ENCODE measurements at places on chromosomes 11 and 22. TPM values are rescaled to one million over a fixed set of nuclear protein-coding genes. Genes with fewer than 3 reads are reported as not detected.

The CCDC188 gene
- 6.4 TPM for total RNA-seq

The CCDC87 gene
- 0.28 TPM for total RNA-seq

The MUC5AC gene
- total RNA-seq = not detected

The PGA5 gene
- not detected for total RNA-seq

The ENTHD1 gene
- not detected for total RNA-seq

The MUC15 gene
- not detected for total RNA-seq

The MIOX gene
- total RNA-seq = not detected

The MOGAT2 gene
- total RNA-seq = not detected

The ROBO3 gene
- 11.6 TPM for total RNA-seq

The RFPL2 gene
- not detected for total RNA-seq

The NXPE4 gene
- not detected for total RNA-seq

The SMIM35 gene
- not detected for total RNA-seq

Data from endothelial cell of coronary artery (primary cell).